ENCODE measurements at places on chromosomes 5 and 9. TPM values are rescaled to one million over a fixed set of nuclear protein-coding genes. Genes with fewer than 3 reads are reported as not detected.

Gene GLRA1
- total RNA-seq, result not detected

Gene PPIC
- 10.5 TPM for total RNA-seq

Gene STPG3
- total RNA-seq, result not detected

Gene LAMC3
- total RNA-seq, result 9.6 TPM

Gene SELENOP
- 286 TPM for total RNA-seq

Gene TMEM250
- total RNA-seq, result 30.3 TPM

Gene UIMC1
- total RNA-seq, result 56.4 TPM

Gene NUTM2F
- not detected for total RNA-seq

Gene ZNF454
- 46.7 TPM for total RNA-seq

Gene MUSK
- 2.8 TPM for total RNA-seq

Gene HEMGN
- total RNA-seq, result not detected

Gene PCDHB3
- total RNA-seq, result not detected

Gene CCDC112
- 7.0 TPM for total RNA-seq

Gene ENHO
- 17.8 TPM for total RNA-seq

Gene GAS1
- total RNA-seq, result 25.4 TPM

Gene PRRX2
- not detected for total RNA-seq

Gene LHX2
- not detected for total RNA-seq

Gene PCDHA3
- 1.2 TPM for total RNA-seq

Gene C9
- total RNA-seq, result not detected

Gene PCDHB7
- 0.72 TPM for total RNA-seq

Gene SPTLC1
- total RNA-seq, result 63.8 TPM

Gene PCDHA12
- not detected for total RNA-seq

Gene UNC13B
- 15.8 TPM for total RNA-seq

Gene HK3
- 2.6 TPM for total RNA-seq

Gene LCP2
- total RNA-seq, result 27.1 TPM

Gene CNTNAP3
- 2.3 TPM for total RNA-seq

Gene ACSL6
- total RNA-seq, result not detected

Gene SLC6A19
- total RNA-seq, result 0.43 TPM

All from stomach (tissue), 19 donors.